NCI-H748 treated with DMSO at 0.1 percent for 48 hours (cell line): ENCODE measurements at places on chromosomes 6 and 20.

GRCh38 chr6:168865522-168865921 lies 388.1 kb downstream of the THBS2 start:
- no peak for DNase-seq

DNA sequence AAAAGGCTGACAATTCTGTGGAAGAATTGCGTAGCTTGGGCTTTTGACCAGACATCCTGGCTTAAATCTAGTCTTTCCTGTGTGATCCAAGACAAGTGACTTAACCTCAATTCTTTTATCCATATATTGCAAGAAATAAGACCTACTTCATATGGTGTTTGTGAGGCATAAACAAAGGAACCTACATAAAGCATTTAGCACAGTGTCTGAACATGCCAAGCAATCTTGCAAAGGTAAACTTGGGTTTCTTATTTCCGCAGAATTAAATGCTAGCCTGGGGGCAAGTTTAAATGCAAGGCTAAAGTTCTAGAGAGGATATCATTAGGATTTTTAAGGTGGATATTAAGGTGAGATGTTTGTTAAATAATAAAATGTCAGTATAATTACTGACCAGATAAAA lies 47.9 kb downstream of the HDDC2 start:
- DNase-seq, result no peak

- no peak for DNase-seq
These were observed 19.0 kb downstream of the RREB1 start for GRCh38 chr6:7126754-7127153.

GRCh38 chr20:45725134-45725533 lies 3.0 kb downstream of the SPINT4 start:
- no peak for DNase-seq

GRCh38 chr6:37699138-37699766 lies 1.6 kb upstream of the MDGA1 start:
- no peak for DNase-seq

DNA sequence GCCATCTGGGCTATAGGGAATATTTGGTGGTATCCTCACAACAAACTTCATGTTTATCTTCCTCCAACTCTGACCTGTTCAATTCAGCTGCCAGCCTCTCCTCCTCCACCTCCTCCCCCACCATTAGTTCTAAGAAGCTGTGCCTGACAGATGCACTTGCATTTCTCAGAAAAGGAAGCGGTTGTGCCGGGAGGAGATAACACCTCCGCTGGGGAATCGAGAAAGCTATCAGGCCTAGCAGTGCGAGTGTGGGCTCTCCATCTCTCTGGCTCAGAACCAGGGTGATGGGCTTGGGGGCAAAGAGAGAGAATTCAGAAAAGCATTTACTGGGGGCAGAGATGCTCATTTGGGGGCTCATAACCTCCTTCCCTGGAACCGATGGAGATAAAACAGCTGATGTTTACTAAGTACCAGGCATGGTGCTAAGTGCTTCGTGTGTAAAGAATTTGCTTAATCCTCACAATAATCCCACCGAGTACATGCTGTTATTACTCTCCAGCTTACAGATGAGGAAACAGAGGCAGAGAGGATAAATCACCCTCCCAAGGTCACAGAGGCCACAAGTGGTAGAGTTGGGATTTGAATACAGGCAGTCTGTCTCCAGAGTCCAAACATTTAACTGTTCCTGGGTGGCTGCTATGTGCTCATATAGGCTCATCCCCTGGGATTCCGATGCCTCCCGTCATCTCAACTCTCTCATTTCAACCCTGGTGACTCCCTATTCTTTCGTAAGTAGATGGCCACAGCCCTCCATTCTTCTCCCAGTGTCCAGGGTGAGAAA lies 38.3 kb downstream of the COX4I2 start:
- DNase-seq, result no peak

DNA sequence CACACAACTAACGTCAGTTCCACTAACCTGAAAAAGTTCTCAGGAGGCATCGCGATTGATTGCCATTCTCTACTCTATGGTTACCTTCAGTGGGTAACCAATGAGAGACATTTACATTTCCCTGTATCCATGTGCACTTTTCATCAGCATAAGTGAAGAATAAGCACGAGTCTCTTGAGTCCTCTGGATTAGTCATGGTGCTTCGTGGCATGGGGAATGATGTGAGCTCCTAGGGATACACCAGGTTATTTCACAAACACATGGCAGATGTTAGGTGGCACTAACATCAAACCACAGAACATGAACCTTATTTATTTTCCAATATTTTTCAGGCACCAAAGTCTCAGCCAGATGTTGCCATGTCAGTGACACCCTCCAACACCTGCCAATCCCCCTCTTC lies 64.0 kb downstream of the FYN start:
- DNase-seq, result no peak

DNA sequence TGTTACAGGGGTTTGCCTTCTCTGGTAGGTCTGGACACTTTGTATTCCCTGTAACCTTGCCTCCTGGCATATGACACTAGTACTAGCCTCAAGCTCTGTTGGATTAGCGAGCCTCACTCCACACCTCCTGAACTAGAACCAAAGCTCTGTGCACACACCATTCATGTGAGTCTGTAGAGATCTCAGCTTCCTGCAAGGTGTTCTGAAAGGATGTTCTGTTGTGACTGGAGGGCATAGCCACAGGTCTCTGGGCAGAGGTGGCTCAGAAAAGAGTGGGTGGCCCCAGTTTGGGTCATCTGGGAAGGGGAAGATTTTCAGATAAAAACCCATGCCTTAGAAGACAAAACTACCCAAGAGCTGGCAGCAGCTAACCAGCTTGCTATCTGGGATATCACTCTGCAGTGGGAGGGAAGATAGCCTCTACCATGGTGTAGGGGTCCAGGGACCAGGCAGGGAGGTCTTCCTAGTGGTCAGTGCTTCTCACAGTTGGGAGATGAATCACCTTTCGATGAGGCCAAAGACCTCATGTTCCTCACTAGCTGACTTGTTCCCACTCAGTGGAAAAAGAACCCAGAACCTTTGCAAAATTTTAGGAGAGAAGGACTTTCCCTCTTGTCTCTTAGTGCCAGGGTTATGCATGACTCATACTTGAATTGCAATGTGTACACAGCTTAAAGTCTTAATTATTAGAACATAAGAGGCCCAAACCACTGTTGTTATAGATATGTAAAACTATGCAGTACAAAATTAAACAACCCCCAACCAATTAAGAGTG lies 41.4 kb downstream of the HLA-F start:
- DNase-seq, result no peak

- no peak for DNase-seq
These were observed 12.7 kb upstream of the FAM83C start for GRCh38 chr20:35304956-35305355.

GRCh38 chr6:121879149-121879548 lies 443.7 kb downstream of the GJA1 start:
- DNase-seq, result no peak

- no peak for DNase-seq
These were observed 122.5 kb upstream of the BMP2 start for GRCh38 chr20:6644813-6645628.

- no peak for DNase-seq
These were observed 76.6 kb downstream of the TRERF1 start for GRCh38 chr6:42375007-42375635.

GRCh38 chr6:158900663-158901312 lies 81.6 kb upstream of the EZR start:
- DNase-seq, result no peak

DNA sequence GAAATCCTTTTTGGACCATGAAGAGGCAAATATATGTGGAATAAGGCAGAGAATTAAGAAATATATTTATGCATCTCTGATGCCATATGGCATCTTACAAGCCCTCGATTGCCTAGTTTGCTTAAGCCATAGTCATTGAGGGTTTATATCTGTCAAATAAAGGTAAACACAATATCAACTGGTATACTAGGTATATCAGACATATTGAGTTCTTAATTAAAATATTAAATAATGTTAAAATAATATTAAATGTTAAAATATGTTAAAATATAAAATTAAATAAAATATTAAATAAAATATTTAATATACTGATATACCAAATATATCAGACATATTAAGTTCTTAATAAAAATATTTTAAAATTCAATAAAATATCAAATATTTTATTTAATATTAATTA lies 567.4 kb upstream of the PTCHD4 start:
- no peak for DNase-seq

GRCh38 chr6:93900142-93900541 lies 480.8 kb upstream of the EPHA7 start:
- DNase-seq, result no peak

- no peak for DNase-seq
These were observed 299.3 kb upstream of the ZFP64 start for GRCh38 chr20:52490711-52491430.

GRCh38 chr6:36914227-36914794 lies 28.6 kb downstream of the C6orf89 start:
- DNase-seq, result no peak

- DNase-seq, result no peak
These were observed 84.3 kb upstream of the NRN1 start for GRCh38 chr6:6090861-6091607.

DNA sequence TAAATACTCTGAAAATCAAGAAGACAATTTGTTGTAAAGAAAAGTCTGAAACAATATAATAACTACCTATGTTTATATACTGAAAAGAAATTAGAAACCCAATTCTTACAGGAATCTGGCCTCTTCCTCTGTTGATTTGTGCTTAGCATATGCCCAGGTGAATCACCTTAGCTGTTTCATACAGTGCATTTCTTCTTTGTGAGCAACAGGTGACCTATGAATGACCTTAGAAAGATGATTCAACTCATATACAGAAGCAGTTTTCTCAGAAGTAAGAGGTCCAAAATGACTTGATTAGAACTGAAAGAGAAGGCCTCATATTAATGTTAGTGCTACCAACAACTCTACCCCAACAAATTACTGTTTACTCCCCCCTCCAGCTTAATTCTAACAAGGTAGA lies 419.5 kb upstream of the ID4 start:
- DNase-seq, result no peak

DNA sequence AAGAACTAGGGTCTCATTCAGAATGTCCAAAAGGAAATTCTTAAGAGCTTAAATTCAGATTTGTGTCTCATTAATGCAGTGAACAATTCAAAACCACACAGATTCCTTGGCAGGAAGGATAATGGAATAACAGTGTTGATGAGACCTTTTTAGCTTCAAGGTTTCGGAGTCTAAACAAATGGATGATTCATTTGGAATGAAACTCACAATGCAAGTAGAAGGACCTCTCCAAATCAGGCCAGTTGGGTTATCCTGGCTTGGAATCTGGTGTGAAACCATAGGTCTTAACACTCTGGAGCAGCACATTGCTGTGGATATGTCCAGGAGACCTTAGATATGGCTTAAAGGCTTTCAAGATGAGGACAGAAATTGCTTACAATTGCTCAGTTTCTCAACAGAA lies 44.9 kb downstream of the KCTD20 start:
- no peak for DNase-seq

- DNase-seq, result no peak
These were observed 9.7 kb upstream of the DYNLRB1 start for GRCh38 chr20:34506480-34506879.

DNA sequence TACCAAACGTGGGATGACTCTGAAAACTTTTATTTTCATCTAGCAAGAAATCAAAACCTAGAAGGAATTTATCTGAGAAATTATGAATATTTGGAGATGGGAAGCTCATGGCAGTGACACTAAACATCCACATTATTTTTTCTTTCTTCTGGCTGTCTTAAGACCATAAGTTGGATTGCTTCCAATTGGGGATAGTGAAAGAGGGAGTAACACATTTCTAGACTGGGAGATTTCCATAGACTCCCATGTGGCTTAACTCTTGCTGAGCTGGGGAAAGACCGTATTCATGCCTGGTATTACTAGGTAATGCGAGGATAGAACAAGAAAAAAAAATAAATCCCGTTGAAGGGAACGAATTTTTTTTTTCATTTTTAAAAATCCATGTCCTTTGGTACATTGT lies 120.0 kb downstream of the UTRN start:
- no peak for DNase-seq

GRCh38 chr6:98823428-98824161 lies 10.8 kb upstream of the POU3F2 start:
- no peak for DNase-seq

GRCh38 chr6:151914484-151914883 lies 107.0 kb downstream of the ESR1 start:
- DNase-seq, result no peak

GRCh38 chr6:7232351-7232750 lies 80.6 kb downstream of the SSR1 start:
- no peak for DNase-seq

GRCh38 chr6:35500782-35501181 lies 3.9 kb upstream of the TEAD3 start:
- no peak for DNase-seq

- DNase-seq, result no peak
These were observed 1.7 kb downstream of the ADGRF4 start for GRCh38 chr6:47700053-47700452.

DNA sequence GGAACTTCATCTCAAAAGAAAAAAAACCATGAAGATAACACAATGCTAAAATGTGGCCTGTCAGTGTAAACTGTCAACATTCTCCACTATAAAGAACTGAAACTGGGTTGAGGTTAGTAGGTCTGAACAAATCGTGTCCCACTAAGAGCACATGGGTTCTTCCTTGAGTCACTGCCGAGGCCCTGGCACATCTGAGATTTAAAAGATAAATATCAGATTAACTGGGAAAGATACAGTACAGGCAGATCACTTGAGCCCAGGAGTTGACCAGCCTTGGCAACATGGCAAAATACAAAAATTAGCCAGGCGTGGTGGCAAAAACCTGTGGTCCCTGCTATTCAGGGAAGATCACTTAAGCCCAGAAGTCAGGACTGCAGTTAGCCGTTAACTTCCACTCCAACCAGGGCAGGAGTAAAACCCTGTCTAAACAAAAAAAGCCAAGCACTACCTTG lies 5.6 kb downstream of the EEF1A1 start:
- DNase-seq, result no peak

DNA sequence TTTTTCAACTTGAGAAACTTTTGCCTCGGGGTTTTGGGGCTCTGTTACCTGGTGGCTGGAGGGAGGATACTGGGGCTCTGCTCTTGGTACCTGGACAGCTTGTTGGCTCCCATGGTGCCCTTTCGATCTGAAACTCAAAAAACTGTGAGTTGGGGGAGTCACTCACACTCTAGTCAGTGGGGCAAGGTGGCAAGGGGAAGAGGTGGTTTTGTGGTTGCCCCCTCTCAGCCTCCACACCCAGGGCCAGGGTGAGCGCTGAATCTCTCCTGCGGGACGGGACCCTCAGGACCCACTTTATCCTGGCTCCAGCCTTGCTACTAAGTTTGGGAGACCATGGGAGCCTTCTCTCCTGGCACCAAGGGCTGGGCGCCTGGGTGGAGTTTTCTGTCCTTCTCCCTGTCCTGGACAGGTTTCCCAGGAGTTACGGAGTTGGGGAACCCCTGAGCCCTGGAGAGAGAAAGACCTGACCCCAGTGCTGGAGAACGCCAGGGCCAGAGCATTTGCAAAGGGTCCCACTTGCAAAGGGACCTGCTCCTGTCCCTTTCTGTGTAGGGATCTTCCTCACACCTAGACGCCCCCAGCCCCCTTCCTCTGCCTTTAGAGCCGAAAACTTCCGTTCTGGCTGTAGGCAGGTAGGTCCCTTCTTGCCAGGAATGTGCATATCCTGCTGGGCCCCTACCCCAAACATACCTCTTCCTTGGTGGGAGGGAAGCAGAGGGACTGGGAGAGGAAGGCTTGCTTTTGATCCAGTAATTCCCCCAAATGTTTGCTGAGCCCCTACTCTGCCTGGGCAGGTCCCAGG lies 2.9 kb downstream of the FOXP4 start:
- no peak for DNase-seq

GRCh38 chr6:46323312-46323965 lies 152.7 kb upstream of the ENPP5 start:
- DNase-seq, result no peak
